Putamen (tissue), 1 donor: ENCODE measurements at places on chromosomes 2 and 18.

GRCh38 chr18:22848615-22849014 is 84.5 kb upstream of the RBBP8 start:
- DNase-seq = no peak

DNA sequence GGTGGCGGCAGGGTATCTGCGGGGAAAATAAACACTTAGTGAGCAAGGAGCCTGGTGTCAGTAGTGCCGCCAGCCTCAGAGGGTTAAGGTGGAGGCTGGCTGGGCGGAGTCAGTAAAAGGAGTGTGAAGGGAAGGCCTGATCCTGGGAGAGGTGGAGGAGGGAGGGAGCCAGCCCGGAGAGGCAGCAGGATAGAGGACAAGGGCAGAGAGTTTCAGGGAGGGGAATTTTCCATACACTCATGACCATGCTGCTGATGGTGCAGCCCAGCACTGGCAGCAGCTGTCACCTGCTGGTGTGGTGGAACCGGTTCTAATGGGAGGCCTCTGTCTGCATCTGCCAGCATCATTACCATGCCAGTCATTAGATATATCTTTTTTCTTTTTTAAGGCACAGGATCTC is 2.0 kb upstream of the TEX44 start:
- no peak for DNase-seq

DNA sequence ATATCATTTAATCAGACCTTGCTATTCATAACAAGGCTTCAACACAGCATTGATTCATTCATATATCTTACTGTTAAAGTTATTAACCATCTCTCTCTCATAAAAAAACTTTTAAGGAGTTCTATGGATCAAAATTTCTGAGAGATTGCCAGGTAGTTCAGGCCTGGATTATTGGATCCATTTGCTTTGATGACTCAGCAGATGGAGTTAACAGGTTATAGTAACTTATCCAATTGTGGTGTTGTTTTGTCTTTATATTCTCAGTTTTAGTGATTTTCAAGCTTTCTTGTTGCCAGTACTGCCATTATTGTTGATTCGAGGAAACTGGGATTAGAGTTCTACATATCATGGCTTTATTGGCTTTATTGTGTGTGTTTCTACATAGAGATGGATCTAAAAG is 195.7 kb upstream of the MMADHC start:
- DNase-seq = no peak

DNA sequence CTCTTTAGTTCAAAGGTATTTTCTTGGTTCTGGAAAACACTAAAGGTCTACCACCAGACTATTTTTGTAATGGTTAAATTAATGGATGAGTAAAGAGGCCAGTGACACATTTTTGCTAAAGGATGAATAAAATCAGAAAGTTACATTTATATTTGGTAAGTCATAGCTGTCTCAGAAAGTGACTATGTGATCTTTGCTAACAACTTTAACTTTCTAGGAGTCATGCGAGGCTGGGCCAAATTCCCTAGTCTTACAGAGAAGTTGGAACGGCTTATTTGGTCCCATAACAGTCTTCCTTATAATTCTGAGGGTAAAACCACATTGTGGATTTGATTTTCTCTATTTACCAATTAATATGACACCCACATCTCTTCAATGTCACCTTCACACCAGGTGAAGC is 198.1 kb downstream of the PDE1A start:
- no peak for DNase-seq

GRCh38 chr2:30428827-30429461 is 18.1 kb upstream of the LCLAT1 start:
- no peak for DNase-seq

DNA sequence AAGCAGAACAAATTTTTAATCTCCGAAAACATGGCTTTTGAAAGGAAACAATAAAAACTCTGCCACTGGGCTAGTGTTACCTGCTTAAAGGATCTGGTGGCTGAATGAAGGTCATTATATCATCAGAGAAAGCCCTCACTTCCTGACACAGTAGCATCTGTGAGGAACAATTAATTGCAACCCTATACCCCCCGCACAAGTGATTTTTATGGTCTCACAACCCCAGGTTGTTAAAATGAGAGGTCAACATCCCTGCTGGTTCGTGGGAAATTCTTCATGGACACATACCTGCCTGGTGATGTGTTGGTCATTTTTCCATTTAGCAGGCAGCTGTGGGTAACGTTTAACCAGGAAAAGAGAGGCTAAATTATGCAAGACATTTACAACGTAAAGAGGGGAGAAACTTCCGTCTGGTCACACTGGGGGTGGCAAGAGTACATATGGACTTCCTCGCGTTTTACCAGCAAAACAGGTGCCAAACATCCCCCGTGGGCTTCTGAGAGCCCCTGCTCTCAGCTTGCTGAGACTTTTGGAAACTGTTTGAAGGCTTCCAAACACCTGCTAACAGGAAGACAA is 29.2 kb downstream of the NIFK start:
- DNase-seq = no peak

- DNase-seq = no peak
Measured at GRCh38 chr2:122236925-122237324, 481.5 kb downstream of the TSN start.

- no peak for DNase-seq
Measured at GRCh38 chr2:38907743-38908562, 18.3 kb downstream of the ARHGEF33 start.

DNA sequence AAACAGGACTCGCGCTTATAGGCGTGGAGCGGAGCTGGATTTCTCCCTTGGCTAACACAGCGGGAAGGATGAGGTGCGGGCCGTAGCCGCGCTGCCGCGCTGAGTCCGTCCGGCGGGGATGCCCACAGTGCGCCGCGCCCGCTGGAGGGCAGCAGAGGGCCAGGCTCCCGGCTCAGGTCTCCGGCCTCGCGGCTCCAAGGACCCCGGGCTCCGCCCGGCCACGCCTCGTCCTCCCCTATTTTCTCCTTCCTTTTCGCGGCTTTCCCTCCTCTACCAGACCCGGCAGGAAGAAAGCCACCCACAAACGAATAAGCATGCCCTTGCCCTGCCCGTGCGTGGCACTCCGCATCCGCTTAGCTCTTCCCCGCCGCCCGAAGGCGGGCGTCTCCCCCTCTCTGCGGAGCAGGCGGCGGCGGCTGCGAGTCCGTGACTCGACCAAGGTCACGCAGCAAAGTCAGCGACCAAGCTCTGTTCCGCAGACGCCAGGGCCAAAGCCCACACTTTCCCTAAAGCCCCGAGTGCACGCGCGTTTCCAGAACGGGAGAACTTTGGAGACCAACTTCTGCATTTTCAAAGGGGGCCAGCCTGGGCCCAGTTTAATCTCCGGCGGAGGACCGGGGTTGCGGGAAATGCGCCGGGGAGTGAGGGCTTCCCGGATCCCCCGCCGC is 48.5 kb downstream of the KCNIP3 start:
- peak; percentile 61 for DNase-seq

- DNase-seq = no peak
Measured at GRCh38 chr2:145851730-145852129, 1331.8 kb upstream of the ZEB2 start.

- no peak for DNase-seq
Measured at GRCh38 chr2:168002021-168002553, 245.3 kb downstream of the STK39 start.

DNA sequence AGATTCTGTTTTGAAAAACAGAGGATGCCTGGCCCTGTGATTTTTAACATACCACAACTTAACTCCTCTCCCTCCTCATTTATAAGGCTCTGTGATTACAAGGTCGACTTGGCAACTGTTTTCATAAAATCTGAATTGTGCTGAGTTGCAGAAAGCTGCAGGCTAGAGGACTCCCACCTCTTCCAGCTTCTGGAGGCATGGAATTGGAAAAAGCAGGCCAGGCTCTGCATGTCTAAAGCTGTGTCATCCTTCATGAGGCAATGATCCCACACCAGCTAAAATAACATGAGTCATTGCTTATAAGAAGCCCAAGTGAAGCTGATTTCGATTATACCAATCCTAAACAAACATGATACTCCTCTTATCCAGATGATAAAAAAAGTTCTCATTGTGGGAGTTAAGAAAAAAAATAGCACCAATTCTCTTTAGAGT is 11.7 kb downstream of the ARHGAP28 start:
- DNase-seq = no peak

DNA sequence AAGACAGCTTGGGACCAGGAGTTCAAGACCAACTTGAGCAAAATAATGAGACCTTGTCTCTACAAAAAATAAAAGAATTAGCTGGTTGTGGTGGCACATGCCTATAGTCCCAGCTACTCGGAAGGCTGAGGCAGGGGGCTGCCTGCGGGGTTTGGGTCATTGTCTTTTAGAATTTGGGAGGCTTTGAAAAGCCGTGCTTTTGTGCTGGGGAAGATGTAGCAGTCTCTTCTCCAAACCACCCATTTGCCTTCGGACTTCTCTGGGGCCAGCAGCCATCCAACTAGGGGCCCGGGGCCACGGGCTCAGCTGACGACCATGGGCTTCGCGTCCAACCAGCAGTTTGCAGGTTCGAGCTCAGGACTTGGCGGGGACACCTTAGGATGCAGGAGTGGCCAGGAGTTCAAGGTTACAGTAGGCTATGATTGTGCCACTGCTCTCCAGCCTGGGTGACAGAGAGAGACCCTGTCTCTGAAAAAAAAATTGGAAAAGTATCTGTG is 6.3 kb downstream of the PJVK start:
- no peak for DNase-seq

DNA sequence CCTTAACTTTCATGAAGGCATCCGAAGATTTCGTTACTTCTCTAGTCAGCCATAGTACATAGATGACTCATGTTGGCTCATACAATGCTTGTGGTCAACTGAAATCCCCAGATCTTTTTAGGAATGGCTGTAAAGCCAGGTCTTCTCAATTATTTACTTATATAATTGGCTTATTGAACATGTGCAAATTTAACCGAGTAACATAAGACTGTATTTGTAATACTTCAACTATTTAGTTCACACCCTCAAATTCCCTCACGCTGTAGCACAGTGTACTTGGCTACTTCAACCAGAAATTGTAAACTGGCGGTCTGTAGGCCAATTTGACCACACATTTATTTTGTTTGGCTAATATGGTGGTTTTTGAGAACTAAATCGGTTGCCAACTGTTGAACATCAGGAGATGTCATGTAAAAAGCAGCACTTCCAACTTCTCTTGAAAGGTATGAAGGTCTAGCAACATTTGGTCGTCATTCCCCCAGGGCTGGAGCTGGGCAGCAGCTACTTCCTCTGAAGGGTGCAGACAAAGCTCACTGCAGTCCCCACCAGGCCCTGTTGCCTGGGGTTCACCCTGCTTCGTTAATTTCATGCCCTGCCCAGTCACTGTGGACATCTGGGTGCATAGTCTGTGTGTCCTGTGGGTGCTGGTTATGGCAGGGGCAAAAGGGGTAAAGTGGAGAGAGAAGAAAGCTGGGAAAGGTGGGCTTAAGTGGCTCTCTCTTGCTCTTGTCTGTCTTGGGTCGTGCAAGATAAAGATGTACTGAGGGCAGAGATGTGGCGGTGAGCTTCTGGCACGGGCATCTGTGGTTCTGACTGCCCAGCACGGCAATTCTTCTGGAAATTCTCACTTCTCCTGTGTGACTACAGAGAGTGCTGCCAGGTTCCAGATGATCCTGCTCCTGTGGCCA is 3.2 kb upstream of the SH3RF3 start:
- DNase-seq = no peak

DNA sequence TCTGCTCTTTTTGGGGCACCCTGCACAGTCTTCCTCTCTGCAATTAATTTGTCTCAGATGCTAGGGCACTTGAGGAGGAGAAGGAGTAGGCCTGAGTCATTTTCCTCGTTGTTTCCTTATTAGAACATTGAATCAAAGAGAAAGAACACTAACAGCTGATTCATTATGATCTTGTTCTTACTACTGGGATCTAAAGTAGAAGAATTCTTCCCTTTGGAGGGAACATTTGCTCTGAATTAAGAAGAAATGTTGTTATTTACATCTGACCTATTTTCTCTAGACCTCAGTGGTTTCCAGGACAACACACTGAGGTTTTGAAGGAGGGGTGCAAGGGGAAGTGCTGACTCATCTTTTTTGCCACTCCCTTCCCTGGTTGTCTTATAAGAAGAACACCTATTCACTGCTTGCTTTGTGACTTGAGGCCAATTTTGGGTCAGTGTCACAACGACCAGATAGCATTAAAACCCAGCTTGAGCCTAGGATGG is 24.3 kb upstream of the STAT1 start:
- no peak for DNase-seq

DNA sequence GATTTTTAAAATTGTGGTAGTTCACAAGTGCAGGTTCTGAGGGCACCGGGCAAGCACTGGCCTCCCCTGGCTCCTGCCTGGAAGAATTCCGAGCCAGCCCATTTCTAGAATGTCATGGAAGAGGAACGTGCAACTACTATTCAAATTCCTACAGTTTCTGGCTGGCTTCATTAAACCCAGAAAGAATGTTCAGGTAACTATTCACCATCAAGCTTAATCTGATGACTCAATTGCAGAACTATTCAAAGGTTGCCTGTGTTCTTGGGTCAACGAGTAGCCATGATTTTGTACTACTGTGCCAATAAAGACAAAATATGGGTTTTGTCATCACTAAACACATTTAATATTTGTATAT is 14.3 kb upstream of the MFF start:
- DNase-seq = no peak

DNA sequence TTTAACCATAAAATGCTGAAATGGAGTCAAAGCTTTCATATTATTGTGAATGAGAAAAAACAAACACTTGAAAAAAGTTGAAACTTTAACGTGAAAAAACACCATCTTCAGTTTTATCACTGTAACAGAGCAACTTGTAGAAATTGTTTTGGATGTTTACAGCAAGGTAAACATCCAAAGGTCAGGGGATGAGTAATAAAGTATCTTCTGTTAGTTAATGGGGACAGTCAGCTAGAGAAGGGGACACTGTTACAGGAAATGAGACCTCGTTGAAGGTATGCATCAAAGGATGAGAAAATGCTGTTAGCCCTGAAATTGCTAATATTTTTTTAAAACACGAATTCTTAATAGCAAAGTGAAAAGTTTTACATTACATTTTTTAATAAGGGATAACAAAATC is 2.9 kb downstream of the RHBDD1 start:
- DNase-seq = no peak
